ENCODE measurements at places on chromosomes 4 and X.

GRCh38 chr4:149885896-149886295 is 70.3 kb upstream of the IQCM start:
- no peak for DNase-seq

DNA sequence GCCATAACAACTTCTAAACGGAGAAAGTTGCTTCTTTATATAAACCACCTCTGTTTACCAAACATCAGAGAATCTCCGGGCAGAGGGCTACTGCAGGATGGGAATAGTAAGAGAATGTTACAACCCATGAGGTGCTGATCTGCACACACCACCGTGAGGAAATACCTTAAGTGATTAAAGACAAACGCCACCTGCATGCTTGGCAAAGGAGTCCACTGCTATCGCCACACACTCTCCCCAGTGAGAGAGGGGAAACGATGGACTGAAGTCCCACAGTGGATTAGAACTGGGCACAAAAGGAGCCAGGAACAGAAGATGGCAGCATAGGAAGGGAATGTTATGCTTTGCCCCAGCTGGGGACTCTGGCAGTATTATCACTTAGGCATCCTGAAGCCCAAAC is 15.6 kb downstream of the MAML3 start:
- no peak for DNase-seq

DNA sequence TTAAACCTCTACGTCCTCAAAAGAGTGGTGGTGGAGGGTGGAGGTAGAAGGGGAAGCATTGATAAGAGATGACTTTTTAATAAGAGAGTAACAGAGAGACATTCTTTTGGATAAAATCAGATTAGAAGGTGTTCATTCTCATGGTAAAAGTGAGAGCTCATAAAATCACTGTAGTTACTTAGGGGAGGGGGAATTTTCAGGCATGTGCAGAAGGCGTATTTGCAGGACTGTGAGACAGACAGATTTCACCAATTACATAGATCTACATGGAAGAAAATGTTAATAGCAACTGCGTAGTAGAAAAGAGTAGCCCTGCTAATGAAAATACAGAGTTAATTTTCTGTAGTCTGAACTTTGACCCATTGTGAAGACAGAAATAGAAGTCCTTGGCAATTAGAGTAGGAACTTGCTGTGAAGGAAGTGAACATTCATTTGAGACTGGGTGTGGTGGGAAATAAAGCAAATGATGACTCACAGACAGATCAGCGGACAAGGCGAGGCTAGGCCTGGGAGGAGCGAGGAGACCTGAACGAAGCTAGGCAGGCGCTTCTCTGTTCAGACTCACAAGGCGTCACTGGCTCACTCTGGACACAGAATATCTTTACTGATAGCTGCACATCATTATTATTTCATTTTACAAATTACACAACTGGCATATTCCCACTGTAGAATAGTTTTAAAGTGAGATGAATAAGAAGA is 57.2 kb upstream of the FAM9C start:
- DNase-seq: no peak

GRCh38 chr4:8050555-8051206 is 107.9 kb downstream of the ABLIM2 start:
- DNase-seq: no peak

DNA sequence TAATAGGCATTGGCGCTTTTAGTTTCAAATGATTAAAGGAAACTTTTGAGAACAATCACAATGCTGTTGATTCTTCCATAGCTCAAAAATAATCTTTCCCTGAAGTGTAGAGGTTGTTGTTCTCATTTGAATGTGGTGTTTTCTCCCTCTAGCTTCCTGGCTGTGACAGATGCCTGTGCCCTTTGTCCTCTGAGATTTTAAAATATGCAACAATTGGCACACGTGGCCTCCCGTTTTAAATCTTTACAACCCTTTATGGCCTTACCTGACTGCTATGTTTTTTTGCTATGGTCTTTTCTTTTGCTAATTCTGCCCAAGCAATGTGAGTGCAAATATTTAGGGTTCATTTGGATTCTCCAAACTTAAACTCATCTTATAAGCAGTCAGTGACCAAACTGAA is 22.9 kb upstream of the CASK start:
- DNase-seq: no peak

DNA sequence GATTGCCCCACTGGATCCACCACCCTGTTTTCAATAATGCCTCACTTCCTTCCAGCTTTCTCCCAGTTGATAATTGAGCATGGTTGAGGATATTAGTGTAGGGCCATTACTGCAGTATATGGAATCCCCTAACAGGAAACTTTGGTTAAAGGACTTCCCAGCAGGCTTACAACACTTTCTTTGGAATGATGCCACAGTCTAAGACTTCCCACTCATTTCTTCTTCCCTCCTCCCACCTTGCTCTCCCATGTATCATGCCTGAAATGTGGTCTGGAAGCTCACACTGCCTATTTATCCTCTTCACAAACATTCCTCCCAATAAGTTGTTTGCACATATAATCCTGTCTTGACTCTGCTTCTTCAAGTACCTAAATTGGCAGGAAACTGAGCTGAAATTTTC is 863.3 kb downstream of the CENPC start:
- no peak for DNase-seq

- no peak for DNase-seq
Measured at GRCh38 chr4:106767991-106768390, 268.1 kb downstream of the DKK2 start.

DNA sequence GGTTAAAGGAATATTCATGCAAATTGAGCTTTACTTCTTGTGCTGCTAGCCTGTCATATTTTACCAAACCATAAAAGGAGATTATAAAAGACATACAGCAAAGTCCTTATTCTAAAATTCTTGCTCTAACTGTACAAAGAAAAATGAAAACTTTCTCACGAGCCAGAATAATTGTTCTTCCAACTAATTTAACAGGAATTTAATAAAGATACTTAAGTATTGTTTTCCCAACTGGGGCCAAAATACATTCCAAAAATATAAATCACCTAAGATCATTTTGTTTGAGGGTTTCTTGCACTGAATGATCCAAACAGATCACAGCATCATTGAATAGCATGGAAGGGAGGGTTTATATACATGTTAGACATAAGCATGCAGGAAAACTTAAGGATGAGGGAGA is 127.1 kb upstream of the PCDH18 start:
- no peak for DNase-seq

GRCh38 chr4:140098455-140099160 is 55.4 kb downstream of the MAML3 start:
- no peak for DNase-seq

DNA sequence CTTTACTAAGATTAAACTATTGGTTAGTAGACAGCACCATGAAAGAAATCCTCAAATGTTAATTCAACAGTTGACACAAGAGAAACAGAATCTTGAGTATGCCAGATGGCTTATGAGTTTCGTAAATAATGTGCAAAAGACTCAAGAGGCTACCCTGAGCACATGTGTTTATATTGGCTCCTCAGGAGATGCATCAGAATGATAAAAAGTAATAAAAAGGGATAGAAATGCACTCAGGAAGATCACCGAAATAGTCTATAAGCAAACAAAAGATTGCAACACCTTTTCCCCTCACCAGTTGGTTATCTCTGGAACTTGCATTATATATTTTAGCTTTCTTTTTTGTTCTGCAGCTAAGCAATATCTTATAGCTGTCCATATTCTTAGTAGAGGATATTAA is 84.4 kb downstream of the SCFD2 start:
- DNase-seq: no peak

DNA sequence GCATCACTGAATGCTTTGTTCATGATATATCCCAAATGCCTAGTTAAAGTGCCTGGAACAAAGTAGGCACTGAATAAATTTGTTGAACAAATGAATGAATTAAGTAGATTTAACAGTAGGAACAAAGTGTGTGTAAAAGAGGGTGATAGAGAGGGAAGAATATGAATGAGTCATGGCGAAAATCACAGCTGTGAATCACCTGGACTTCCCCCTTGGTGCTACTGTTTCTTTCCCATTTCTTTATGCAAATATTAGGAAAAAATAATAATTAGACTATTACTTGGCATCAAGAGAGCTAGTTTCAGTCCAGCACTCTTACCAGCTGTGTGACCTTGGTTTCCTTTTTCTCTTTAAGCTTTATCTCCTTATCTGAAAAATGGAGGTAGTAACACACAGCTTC is 9.2 kb downstream of the SPIN3 start:
- no peak for DNase-seq

DNA sequence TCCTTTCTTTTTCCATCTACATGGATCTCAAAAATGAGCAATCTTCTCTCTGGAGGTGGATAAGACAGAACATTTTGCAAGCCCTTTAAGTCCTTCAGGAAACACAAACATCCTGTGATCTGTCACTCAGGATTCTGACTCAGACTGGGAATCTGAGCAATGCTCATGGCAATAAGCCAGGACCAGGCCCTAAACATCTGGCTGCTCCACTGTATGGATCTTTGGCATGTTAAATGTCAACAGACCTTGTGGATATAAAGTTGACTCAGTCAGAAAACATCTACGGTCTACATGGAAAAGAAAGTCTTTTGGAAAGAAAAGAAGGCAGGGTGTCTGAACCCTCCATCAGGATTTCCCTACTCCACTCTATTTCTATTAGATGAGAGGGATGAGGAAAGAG is 17.8 kb upstream of the CHIC2 start:
- DNase-seq: no peak

- DNase-seq: no peak
Measured at GRCh38 chrX:71464968-71465367, 67.9 kb upstream of the OGT start.

DNA sequence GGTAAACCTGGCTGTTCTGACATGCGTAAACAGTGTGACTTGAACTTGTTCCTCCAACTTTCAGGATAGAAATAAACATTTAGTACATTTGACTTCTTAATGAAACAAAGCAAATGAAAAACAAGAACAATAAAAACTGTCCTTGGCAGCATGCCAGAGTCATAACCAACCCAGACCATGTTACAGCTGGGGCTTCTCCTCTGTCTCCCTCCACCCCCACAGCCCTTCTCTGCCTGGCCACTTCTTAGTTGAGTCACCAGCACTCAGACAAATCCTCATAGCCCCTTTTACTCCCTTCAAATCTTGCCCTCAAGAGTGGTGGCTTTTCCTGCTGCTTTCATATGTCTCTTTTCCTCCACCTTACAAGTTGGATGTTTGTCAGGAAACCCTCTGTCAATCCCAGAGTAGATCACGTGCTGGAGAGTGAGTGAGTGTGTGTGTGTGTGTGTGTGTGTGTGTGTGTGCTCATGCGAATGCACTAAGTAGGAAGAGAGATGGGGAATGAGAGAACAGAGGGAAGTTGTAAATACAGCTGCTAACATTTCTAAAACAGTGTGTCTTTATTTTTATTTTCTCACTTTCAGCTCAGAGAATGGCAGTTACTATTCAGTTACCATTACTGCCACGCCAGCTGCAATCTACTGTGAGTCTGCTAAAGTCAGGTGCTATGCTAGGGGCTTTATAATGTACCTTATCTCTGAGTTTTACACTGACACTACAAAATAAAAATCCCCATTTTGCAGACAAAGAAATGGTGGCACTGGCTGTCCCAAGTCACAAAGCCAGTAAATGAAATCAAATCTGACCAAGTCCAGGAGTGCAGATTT is 15.0 kb downstream of the SCARB2 start:
- no peak for DNase-seq

DNA sequence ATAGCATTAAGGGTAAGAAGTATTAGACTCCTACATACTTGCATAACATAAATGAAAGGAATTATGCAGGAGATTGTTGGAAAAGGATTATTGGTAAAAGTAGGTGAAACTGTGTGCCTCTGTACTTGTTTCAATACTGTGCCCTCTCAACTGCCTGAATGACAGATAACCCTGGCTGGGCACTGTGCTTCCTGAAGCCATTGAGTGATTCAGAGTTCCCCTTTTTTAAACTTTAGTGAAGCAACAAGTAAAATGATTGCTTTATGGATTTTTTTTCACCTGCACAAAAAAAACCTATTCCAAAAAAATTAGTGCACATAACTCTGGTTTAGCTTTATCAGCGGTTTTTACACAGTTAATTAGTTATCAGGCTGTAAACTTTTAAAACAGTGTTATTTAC is 204.8 kb downstream of the TRAM1L1 start:
- no peak for DNase-seq

DNA sequence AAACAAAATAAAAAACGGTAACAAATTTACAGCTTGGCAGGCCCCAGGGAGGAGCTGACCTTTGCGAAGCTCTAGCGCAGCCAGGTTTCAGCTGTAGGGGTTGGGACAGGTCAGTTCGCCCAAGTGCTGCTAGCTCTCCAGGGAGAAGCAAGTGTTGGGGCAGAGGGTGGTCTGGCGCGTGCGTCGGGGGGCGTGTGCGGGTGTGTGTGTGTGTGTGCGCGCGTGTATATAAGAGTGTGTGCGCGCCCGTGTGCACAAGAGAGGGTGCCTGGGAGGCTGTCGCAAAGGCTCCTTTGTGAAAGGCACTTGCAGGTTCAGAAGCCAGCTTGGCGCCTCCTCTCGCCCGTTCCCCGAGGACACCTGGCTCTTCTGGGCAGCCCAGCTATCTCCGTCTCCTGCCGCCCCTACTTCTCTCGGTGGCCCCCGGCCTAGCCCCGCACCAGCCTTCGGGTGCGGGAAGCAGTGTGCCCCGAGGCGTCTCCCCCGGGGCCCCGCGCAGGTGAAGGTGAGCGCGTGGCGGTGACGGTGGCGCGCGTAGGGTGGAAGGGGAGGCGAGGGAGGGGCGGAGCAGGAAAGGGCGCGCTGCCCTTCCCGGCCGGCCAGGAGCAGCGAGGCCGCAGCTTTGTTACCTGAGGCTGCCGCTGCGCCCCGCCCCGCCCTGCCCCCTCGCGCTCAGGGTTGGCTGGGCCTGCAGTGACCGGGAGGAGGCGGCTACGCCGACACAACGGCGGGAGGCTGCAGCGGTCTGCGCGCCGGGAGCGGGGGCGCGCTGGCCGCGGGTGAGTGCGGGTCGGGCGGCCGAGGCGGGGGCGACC is at the start of gene FHDC1:
TSS of gene FHDC1 (plus strand) at position 693 of the 815 bp plus-strand sequence. CDS start 6,735 bp downstream, outside the sequence.
- no peak for DNase-seq

DNA sequence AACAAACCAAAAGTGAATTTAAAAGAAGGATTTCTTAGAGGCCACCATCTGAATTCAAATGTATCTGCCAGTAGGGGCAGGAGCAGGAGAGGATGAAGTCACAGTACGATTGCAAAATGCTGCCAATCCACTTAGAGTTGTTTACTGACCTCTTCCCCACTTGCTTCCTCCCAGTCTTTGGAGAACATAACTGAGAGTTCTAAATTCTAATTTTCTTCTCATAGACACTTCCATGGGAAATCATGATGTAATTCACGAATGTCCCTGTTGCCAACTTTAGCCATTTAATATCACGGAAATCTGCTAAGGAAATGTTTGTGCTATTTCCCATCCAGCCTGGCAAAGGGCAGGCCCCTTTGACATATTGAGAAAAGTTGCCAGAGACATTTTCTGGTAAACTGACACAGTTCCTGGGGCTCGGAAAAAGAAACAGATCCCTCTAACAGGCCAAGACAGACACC is 33.6 kb upstream of the NOCT start:
- no peak for DNase-seq

DNA sequence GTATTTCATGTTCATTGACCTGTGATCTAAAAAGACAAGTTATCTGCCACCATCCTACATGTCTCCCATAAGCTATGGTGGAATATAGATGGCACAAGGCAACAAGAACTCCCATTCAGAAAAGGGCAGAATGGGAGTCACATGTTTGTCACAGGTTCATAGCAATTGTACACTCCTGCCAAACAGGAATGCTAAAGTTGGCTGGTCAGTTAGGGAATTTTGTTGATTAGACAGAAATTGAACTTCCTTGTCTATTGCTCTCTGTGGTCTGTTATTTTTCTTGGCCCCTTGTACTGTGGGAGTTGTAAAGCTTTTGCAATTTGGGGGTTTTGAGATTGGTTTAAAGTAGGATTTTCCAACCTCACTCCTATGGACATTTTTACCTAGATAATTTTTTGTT is 101.7 kb upstream of the SOD3 start:
- DNase-seq: no peak

GRCh38 chrX:25277574-25277973 is 261.8 kb upstream of the ARX start:
- DNase-seq: no peak

GRCh38 chr4:138230048-138230447 is 12.1 kb downstream of the SLC7A11 start:
- no peak for DNase-seq

Measured in activated CD4-positive, CD25-positive, alpha-beta regulatory T cell treated with anti-CD3 and anti-CD28 coated beads, Interleukin-2, amount 50 U/mL, for 72 hours (primary cell).